ENCODE measurements at places on chromosomes 6 and 20.

DNA sequence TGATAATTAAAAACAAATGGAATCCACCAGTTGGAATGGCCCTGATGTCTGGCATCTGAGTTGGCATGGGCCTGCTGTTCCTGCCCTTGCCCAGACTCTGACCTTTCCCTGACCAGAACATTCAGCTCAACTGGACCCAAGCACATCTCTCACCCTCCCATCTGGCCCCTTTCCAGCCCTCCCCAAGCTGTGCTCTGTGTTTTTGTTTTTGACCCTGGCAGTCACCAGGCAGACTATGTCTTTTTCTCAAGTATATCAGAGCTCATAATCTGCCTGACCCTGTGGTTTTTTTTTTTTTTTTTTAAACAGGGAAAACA lies 117.6 kb downstream of the TRDN start:
- no peak for DNase-seq

DNA sequence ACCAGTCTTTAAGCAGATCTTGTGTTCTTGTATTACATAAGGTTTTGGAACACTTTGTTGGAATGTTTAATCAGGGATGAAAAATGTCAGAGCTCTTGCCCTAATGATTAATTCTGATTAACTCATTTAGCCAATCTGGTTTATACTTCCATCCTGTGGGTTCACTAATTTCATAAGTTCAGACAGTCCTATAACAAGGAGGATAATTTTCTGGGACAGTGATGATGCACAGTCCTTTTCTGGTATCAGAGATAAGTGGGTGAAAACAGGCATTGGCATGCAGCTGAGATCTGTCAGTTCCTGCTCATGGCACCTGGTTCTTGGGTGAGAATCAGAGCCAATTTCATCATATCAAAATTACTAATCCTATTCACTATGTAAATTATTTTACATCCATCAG lies 125.0 kb upstream of the LAMA2 start:
- no peak for DNase-seq

- no peak for DNase-seq
Observed at GRCh38 chr6:125886021-125886420, 70.5 kb upstream of the HINT3 start.

DNA sequence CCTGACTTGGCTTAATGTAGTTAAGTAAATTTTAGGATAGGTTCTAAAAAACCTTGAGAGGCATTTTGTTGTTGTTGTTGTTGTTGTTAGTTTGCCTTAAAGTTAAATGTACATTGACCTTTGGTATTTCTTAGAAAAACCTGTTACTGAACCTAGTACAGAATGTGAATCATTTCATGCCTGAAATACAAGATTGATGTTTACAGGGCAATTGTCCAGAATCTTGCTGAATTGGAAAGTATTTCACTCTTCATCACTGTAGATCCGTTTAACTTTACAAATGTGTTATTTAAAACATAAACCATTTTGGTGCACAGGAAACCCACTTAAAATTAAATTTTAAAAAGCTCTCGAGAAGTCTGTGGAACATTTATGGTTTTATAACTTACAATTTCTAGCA lies 75.0 kb downstream of the CEP57L1 start:
- DNase-seq = no peak

- DNase-seq = no peak
Observed at GRCh38 chr6:2192976-2193375, 52.4 kb downstream of the GMDS start.

All from mesothelial cell of epicardium (in vitro differentiated cells).